ENCODE measurements at places on chromosomes 1 and 21. TPM values are rescaled to one million over a fixed set of nuclear protein-coding genes. Genes with fewer than 3 reads are reported as not detected.
A peak's percentile ranks its signal among the peaks of the same experiment; 100 is the strongest.

- DNase-seq = no peak
Measured at GRCh38 chr1:116318897-116319296, 54.1 kb upstream of the ATP1A1 start.

- no peak for DNase-seq
Measured at GRCh38 chr1:212648431-212648830, 39.9 kb downstream of the ATF3 start.

ADAM30 gene
- total RNA-seq = not detected

GRCh38 chr1:73100216-73100615 lies 817.9 kb upstream of the NEGR1 start:
- DNase-seq = no peak

DNA sequence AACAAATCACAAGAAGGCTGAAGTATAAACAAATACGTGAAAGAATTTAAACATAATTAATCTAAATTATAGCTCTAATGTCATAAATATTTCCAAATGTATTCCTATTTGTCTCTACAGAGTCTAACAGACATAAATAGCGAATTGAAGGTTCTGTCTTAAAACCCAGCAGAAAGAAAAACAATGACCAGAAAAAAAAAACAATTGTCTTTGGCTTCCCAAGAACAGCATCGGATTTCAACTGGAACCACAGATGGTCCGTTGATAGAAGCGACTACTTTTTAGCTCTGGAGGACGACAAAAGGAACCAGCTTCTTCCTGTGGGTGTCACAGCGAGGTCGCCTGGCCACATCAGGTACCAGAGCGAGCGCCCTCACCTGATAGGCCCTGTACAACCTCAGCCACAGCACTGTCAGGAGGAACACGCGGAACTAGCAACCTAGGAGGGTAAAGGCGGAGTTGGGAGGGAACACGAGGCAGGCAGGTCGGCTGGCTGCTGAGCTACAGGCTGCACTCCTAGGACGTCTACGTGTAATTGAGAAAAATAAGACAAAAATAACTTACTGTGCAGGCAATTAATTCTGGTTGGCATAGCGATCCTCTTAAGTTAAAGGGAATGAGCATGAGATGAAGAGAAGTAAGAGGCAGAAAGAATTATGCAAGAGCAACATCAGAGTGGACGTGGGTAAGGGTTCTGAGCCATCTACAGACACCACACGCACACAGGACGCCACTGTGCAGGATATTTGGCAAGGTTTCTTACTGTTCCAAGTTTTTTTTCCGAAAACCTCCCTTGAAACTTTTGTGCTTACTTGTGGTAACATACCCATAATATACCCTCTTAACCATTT lies 16.7 kb upstream of the PRDM15 start:
- peak; percentile 77 for DNase-seq

DNA sequence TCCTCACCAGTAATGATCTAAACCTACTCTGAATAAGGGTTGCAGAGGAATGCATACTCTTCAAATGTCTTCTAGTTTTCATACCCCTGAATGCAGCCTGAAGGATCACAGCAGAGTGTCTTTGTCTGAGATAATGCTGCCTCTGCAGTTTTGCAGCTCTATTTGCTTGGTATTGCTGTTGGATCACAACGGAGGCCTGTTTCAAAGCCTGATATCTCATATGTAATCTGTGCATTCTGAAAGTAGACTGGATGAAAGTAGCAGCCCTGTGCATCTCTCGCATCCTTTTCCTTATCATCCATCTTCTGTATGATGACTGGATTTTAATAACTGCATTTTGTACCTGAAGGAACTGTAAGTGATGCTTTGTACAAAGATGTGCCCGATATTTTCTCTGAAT lies 34.9 kb upstream of the F13B start:
- no peak for DNase-seq

- no peak for DNase-seq
Measured at GRCh38 chr1:21839337-21840037, 27.4 kb downstream of the LDLRAD2 start.

DNA sequence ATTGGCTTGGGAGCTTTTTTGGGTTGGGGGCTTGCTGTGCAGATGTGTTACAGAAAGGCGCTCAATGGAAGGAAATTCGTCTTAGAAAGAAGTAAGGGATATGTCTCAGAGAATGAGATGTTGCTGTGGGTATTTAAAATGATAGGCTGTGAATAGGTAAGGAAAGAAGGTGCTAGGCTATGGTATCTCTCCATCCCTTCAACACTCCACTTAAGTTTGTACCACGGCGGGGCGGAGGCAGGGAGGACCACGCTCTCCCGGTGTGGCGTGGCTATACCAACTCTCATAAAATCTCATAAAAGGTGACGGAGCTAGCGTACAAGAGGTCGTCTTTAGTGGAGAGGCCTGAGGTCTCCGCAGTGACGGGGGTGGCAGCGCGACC lies 305 bp upstream of the RPS6KC1 start:
- DNase-seq = no peak

DNA sequence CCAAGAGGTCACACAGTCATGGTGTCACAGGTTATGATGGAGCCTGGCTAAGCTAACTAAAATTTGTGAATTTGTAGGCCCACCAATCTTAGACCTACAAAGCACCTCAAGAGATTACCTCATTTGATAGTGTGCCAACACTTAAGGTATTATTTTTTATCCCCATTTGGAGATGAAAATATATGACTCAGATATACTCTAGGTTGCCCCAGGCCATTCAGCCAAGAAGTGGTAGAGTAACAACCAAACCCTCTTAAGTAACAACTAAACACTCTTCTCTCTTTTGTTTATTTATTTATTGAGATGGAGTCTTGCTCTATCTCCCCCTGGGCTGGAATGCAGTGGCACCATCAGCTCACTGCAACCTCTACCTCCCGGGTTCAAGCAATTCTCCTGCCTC lies 14.3 kb downstream of the NPL start:
- DNase-seq = no peak

GRCh38 chr1:32012709-32013385 lies 821 bp upstream of the KHDRBS1 start:
- DNase-seq = no peak

DNA sequence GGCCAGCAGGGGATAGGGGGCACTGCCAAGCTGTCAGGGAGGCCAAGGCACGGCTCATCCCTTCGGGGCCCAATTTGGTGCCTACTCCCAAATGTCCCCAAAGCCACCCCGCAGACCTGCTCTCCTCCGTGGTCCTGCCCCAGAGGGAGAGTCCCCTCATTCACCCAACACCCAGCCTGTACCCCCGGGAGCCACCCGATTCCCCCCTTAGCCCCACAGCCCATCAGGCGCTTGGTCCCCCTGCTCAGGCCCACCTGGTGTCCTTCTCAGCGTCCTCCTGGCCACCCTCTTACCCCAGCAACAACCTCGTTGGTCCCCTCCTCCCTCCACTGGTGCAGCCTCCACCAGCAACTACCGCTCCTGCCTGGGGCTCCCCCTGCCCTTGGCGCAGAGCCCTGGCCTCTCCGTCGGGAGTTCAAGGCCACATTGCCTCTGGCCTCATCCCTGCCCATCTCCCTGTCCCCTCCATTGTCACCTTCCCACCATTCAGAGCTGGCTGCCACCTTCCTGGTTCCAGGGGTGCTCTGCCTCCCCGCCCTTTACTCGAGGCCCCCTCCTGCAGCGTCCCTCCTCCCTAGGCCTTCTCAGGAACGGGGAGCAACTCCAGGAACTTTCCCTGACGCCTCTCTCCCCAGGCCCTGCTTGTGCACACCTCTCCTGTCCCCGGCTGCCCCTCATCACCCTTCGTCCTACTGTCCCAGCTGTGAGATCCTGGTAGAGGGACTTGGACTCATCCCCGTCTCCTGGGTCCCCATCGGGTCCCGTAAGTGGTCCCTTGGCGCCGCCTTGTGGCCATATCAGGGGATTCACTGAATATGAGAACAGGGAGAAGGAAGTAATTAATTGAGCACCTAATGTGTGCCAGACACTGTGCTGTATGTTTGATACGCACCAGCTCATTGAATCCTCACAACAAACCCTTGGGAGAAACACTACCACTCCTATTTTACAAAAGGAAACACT lies 73.9 kb downstream of the RAP1GAP start:
- DNase-seq = peak; percentile 35

DPT gene
- total RNA-seq = not detected

- no peak for DNase-seq
Measured at GRCh38 chr1:167158111-167158812, 62.4 kb upstream of the POU2F1 start.

DNA sequence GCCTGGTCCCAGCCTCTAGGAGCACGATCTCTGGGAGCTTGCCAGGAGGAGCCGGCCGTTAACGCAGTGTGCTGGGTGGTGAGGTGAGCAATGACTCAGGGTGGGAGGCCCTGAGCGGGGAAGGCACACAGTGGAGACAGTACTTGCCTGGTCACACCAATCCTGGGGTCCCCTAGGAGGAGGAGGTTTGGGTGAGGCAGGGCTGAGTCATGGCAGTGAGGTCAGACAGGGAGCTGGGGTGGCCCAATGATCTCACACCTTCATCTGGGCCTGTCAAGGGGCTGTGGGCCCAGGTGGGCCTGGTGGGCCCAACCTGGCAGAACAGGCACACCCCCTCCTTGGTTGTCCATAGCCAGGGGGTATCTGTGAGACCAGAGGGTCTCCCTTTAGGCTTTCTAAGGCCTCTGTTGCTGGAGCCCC lies 8.6 kb upstream of the EDN2 start:
- no peak for DNase-seq

GRCh38 chr1:30129001-30129408 lies 594.4 kb downstream of the MATN1 start:
- DNase-seq = no peak

GRCh38 chr1:46302641-46303037 lies 777 bp downstream of the LRRC41 start:
- no peak for DNase-seq

PROX1 gene
- total RNA-seq = not detected

Data from CD8-positive, alpha-beta T cell (primary cell).